DMS153 (cell line): ENCODE measurements at places on chromosomes 3 and 15.

- no peak for DNase-seq
Observed at GRCh38 chr3:136559896-136560295, 192.3 kb downstream of the STAG1 start.

- DNase-seq: peak; percentile 69
Observed at GRCh38 chr3:127574880-127575878, 15.4 kb downstream of the TPRA1 start.

- DNase-seq: no peak
Observed at GRCh38 chr3:168093790-168094189, 1.9 kb downstream of the GOLIM4 start.

DNA sequence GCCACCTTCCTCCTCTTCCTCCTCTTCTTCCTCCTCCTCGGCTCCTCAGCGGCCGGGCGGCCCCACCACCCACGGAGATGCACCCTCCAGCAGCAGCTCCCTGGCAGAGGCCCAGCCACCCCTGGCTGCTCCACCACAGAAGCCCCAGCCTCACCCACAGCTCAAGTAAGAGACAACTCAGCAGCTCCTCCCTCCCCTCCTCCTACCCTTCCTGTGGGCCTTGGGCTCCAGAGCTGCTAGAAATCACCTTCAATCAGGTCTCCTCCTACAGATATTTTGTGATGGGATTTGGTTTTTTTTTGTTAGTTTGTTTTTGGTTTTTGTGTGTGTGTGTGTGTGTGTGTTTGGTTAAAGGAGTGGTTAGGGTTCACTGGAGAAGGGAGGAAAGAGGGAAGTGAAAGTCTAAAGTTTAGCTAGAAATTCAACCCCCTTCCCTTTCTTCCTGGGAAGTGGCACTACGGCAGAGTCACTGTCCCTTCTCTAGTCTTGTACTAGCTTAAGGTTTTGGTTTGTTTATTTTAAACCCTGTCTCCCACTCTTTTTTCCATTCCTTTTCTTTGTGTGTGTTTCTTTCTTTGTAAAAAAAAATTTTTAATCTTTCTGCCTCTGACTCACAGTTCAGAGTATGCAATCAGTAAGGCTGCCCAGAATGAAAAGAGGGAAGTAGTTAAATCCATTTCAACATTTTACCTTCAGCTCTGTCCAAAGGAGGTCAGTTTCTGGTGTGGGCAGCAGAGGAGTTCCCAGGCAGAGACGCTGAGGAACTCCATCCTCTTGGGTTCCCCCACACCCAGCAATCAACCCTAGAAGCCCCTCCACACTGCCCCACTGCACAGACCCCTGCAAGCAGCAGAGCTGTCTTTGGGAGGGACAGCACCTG, 29.0 kb upstream of the TIMP4 start:
- no peak for DNase-seq

DNA sequence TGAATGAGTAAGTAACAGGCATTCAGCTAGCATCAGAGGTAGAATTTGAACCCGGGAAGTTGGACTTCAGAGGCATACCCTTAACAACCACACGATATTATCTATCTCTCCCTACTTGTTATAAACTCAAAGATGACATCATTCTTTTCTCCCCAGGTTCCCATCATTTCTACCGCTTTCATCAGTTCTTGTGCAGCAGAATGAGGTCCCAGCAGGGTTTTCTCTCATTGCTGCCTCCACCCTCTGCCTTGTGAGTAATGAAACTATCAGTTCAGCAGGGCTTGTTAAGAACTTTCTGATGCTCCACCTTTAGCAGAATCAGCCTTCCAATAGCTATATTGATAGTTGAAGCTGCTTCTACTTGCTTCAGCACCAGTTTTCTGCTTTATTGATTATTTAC, 487.5 kb upstream of the KCNMB2 start:
- no peak for DNase-seq
